ENCODE measurements at places on chromosomes 5 and 9.
A peak's percentile ranks its signal among the peaks of the same experiment; 100 is the strongest.

DNA sequence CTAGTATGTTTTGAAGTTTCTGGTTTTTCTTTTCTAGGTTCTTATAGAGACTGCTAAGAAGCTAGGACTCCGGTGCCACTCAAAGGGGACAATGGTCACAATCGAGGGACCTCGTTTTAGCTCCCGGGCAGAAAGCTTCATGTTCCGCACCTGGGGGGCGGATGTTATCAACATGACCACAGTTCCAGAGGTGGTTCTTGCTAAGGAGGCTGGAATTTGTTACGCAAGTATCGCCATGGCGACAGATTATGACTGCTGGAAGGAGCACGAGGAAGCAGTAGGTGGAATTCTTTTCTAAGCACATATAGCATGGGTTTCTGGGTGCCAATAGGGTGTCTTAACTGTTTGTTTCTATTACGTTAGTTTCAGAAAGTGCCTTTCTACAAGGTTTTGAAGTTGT lies 52.2 kb downstream of the MTAP start:
- DNase-seq = peak; percentile 39

DNA sequence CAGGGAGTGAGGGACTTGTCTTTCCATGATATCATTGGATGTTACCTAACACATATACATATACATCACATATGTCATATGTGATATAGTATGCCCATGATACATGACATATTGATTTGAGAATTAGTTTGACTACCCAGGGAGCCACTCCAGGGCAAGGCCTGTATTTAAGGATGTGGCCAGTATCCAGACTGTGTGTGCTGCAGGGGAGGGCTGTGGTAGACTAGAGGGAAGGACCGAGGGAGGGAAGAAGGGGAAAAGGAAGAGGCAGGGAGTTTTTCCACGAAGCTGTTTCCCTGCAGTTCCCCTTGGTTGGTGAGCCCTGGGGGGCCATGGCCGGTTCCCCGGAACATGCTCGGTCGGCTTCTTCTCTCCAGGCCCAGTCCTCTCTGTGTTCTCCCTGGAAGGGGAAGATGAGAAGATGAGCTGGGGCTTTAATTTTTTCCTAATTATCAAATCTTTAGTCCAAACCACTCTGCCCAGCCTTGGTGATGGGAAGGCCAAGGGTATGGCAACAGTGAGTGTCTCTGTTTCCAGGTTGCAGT lies 48.7 kb downstream of the NSUN2 start:
- no peak for DNase-seq

GRCh38 chr9:133558191-133559126 lies 24.0 kb downstream of the ADAMTSL2 start:
- peak; percentile 51 for DNase-seq

- DNase-seq = no peak
Measured at GRCh38 chr9:99274495-99274894, 52.4 kb downstream of the SEC61B start.

- no peak for DNase-seq
Measured at GRCh38 chr5:60010328-60010727, 116.8 kb upstream of the PDE4D start.

DNA sequence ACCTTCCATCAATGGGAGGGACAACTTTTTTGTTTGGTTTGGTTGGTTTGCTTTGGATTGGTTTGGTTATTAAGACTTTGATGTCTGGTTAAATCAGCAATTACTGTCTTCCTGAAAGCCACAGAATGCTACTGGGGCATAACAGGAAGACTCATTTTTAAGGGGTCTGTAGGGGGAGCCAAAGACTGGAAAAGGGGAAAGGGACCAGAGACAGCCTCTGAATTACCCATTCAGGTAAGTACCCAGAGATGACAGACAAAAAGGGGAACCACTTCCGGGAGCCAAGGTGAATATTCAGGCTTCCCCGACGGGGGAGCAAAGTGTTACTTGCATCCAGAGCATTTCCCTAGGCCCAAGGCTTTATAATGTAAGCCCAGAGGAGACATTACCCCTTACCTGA lies 4.6 kb upstream of the FEM1C start:
- no peak for DNase-seq

- no peak for DNase-seq
Measured at GRCh38 chr9:136544548-136544963, 1.3 kb downstream of the NOTCH1 start.

GRCh38 chr9:19876569-19877316 lies 87.9 kb upstream of the SLC24A2 start:
- no peak for DNase-seq

GRCh38 chr9:6894135-6894534 lies 136.4 kb downstream of the KDM4C start:
- DNase-seq = no peak

GRCh38 chr9:104868687-104869404 lies 59.1 kb downstream of the ABCA1 start:
- peak; percentile 78 for DNase-seq

- DNase-seq = no peak
Measured at GRCh38 chr9:29432191-29432590, 1858.9 kb upstream of the C9orf72 start.

DNA sequence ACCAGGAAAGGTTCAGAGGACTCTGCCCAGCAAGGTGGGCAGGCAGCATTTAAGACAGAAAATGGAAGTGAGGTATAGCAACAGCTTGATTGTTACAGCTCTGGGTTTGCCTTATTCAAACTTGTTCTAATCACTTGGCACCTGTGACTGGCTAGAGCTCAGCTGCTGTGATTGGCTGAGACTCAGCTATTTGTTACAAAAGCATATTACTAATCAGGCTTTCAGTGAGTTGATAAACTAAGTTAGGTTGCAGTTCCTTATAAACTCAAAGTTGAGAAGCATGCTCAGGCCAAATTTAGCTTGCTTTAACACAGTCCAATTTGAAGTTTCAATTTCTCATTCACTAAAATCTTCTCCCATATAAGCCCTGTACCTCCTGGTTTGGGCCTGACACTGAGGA lies 56.3 kb downstream of the GDA start:
- no peak for DNase-seq

DNA sequence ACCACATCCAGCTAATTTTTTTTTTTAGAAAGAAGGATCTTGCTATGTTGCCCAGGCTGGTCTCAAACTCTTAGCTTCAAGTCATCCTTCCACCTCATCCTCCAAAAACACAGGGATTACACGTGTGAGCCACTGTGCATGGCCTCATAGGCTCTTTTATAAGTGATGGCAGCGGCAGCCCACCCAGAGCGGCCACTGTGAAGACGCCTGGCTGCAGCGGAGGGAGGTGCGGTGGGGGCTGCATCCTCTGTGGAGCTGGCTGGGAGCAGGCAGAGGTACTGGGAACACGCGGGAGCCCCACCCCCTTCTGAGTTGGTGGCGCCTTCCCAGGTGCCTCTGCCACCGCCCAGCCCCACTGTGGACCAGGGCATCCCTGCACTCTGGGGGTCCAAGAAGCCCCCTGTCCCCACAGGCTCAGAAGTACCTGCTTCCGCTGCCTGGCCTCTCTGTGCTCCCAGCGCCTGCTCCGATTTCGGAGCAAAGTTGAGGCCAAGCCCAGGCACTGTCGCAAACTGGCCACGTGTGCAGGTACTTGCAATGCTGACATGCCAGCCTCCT lies 16.9 kb upstream of the ECPAS start:
- no peak for DNase-seq

DNA sequence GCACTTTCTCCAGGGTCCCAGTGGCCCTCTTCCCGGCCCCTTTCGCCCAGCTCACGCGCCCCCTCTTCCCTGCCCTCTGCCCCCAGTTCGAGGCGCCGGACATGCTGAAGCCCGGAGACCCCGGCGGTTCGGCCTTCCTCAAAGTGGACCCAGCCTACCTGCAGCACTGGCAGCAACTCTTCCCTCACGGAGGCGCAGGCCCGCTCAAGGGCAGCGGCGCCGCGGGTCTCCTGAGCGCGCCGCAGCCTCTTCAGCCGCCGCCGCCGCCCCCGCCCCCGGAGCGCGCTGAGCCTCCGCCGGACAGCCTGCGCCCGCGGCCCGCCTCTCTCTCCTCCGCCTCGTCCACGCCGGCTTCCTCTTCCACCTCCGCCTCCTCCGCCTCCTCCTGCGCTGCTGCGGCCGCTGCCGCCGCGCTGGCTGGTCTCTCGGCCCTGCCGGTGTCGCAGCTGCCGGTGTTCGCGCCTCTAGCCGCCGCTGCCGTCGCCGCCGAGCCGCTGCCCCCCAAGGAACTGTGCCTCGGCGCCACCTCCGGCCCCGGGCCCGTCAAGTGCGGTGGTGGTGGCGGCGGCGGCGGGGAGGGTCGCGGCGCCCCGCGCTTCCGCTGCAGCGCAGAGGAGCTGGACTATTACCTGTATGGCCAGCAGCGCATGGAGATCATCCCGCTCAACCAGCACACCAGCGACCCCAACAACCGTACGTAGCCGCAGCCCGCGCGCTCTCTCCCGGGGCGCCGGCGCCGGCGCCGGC lies 1.0 kb downstream of the PRDM6 start:
- DNase-seq = no peak

GRCh38 chr9:70412832-70413463 lies 1.5 kb downstream of the KLF9 start:
- no peak for DNase-seq

GRCh38 chr9:72292256-72292682 lies 72.7 kb downstream of the ZFAND5 start:
- no peak for DNase-seq

DNA sequence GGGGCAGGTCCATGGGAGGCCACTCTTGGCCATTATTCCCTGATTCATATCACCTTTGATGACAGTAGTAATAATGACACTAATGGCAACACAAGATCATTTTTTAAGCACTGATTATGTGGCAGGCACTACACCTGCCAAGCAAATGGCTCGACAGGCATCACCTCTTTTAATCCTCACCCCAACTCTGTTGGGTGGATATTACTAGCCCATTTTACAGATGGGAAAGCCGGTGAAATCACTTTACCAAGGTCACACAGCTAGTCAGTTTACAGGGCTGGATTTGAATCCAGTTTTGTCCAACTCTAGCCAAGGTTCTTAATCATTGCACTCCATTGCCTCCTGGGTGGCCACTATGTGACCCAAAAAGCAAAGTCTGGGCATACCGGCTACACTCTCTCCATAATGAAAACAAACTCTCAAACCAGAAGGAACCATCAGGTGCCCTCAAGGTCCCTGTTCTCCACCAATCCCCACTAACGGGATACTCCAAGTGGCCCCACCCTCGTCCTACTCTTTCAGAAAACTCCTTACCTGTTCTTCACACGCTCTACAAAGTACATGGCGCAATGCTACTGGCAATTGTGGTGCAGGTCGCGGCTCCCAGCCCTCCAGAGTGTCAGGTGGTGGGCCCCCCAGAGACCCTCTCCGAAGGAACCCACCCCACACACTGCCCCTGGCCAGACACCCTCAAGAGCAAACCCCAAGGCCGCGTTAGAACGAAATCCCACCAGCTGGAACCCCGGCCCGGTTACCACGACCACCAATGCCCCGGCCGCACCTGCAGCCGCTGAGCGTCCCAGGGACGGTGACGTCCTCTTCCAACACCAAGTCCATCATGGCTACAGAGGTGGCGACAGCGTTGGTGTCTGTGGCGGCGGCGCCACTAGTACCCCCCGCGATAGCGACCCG lies 572 bp downstream of the CDK5RAP2 start:
- no peak for DNase-seq

DNA sequence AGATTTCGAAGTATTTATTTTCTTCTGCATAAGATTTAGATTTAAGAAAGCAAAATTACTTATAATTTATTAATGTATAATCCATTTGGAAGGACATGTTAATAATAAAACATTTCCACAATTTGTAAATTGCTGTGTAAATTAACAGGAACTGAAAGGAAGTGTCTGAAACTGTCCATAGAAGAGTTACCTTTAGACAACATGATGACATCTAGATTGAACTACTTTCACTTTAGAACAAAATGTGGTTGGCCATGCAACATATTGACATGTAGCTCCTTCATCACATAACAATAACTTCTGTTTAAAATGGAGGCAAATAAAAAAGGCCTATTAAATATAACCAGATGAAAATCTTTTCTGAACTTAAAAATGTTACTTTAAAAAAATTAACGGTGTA lies 1849.5 kb upstream of the ACO1 start:
- no peak for DNase-seq

- DNase-seq = no peak
Measured at GRCh38 chr9:134046894-134047681, 20.7 kb downstream of the BRD3 start.

DNA sequence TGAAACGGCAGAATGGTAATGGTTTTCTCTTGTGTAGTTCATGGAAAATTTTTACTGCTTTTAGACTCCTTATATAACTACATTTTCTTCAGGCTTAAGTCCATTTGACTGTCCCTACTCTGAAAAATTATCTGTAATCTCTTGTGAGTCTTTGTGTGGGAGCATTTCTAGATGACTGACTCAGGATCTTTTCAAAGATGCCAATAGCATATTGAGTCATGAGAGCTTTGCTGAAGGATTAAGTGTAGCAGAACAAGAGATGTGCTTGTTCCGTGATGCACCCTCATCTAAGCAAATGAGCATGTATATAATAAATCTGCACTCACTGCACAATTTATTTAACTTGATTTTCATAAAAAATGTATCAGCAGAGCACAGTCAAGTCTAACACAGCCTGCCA lies 298.7 kb upstream of the CDH6 start:
- DNase-seq = peak; percentile 20

- no peak for DNase-seq
Measured at GRCh38 chr9:95733741-95734666, 141.5 kb upstream of the ERCC6L2 start.

GRCh38 chr5:34959323-34959722 lies 30.0 kb downstream of the DNAJC21 start:
- DNase-seq = peak; percentile 34

DNA sequence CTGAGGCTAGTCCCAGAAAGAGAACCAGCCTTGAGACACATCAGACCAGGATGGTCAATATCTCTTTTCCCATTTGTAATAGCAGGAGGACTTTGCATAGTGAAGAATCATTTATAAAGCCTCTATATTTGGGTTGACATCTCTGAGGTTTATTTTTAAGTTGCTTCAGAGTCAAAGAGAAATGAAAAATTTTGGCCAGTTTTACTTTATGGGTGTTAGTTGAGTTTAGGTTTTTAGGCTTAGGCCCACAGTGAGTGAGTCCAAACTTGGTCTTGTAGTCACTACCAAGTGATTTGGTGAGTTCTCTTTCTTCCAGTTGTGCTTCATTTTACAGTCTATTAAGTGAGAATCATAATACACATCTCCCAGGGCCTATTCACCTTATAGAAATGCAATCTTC lies 5.3 kb upstream of the MEF2C start:
- DNase-seq = no peak

DNA sequence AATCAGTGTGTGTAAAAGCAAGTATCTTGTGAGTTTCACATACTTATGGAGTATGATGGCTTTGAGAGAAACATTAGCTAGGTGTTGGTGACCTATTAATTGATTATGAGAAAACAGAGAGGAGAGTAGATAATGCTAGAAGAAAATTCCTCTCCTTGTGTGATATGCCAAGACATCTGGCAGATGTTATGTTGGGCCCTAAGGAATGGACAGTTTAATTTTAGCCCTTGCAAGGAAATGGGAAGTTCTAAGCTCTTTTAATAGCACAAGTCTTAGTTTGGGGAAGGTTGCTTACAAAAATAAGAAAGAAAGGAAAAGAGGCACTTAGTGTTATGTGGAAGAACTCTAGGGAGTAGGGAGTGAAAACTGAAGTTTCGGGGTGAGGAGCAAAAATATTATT lies 5.1 kb downstream of the ZNF462 start:
- no peak for DNase-seq

- no peak for DNase-seq
Measured at GRCh38 chr5:1874771-1875220, 7.9 kb downstream of the IRX4 start.

- DNase-seq = no peak
Measured at GRCh38 chr5:64100203-64100602, 65.4 kb upstream of the RNF180 start.

GRCh38 chr5:81302596-81302995 lies 1.2 kb downstream of the ZCCHC9 start:
- no peak for DNase-seq

Data from AG04450 (cell line).